ENCODE measurements at places on chromosomes 11 and 22.

DNA sequence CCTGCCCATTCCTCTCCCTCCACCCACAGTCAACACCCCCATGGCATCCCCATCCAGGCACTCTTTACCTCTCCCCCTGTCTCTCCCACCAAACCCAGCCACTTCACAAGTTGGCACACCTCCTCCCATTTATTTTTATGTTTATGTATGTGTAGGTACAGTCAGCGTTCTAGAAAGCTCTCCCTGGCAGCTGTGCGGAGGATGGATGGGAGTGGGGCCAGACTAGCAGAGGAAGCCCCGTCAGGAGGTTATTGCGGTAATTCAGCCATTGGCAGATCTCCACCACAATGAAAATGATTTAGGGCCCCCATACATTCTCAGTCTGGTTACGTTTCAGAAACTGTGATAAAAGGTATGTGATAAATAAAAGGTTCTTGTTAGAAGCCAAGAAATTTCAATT is 51.3 kb downstream of the BTG4 start:
- DNase-seq = no peak

DNA sequence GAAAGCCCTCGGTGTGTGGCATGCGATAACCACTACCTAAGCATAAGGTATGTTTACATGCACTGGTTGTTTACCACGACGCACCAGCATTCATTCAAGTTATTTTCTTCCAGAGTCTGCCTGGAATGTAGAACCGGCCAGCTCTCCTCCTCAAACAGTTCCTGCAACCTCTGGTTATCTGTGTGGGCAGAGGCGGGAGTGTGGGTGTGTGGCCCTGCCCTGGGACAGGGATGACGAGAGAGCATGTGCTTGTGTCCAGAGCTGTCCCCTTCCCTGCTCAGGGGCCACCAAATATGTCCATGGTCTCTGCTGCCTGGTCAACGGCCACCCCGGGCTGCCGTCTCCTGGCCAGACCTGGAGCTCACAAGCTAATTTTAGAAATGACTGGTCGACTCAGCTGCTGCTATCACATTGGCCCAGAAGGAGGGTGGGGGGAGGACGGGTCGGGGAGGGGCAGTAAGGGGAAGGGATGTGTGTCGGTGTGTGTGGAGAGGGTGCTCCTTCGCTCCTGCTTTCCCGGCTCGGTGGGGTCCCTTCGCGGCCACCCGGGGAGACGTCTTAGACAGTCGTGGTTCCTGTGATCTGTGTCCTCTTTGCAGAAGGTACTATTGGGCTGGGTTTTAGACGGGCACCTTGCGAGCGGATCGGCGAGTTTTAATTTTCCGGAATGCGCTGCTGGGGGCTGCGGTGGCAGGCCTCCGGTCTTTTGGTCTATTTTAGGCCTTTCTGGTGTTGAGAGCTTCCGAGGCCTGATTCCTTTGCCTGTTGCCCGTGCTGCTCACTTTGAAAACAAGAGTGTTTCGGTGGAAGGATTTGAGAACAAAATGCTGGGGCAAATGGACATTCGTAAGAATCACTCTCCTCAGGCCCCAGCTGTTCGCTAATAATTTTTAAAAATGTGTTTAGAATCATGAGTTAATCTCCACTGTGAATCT is at the start of gene MYO18B:
Gene MYO18B, plus strand, starts transcription at position 497 of the 935 bp plus-strand sequence. CDS start 18,905 bp downstream, outside the sequence.
- no peak for DNase-seq

GRCh38 chr11:5507177-5507932 is 2.4 kb downstream of the UBQLN3 start:
- no peak for DNase-seq

GRCh38 chr11:1773131-1773993 is 9.6 kb upstream of the CTSD start:
- no peak for DNase-seq

DNA sequence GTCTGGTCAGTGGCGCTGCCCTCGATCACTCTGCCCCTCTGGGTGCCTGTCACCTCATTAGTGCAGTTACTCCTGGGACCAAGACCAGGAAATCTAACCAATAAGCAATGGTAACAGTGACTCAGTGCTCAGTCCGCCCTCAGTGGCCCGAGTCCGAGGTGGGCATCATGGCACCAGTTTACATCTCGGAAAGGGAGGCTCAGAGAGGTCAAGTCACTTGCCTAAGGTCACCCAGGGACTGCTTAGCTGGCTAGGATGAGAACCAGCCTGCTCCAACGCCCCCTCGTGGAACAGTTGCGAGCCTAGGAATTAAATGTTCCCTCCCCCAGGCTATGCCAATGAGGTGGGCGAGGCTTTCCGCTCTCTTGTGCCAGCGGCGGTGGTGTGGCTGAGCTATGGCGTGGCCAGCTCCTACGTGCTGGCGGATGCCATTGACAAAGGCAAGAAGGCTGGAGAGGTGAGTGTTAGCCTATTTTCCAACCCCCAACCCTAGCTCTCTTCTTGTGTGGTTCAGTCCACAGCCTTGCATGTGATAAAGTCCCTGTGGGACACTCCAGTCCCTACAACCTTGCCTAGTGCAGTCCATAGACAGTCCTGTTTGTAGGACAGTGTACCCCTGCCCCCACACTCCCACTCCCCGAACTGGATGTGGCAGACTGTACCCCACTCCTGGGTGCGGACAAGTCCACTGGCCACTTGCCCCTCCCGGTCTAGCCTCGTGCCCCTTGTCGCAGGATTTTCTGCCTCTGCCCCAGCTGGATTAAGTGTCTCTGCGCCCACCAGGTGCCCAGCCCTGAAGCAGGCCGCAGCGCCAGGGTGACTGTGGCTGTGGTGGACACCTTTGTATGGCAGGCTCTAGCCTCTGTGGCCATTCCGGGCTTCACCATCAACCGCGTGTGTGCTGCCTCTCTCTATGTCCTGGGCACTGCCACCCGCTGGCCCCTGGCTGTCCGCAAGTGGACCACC is 1.1 kb downstream of the MTFP1 start:
- DNase-seq = peak; percentile 49

Data from GM18507 (cell line).